ENCODE measurements at places on chromosomes 6 and 20. TPM values are rescaled to one million over a fixed set of nuclear protein-coding genes. Genes with fewer than 3 reads are reported as not detected.

OR12D3 gene
- not detected for total RNA-seq

LAMP5 gene
- total RNA-seq, result not detected

ARMC2 gene
- 5.2 TPM for total RNA-seq

TSPO2 gene
- not detected for total RNA-seq

TUBB gene
- total RNA-seq, result 194 TPM

PRND gene
- 2.0 TPM for total RNA-seq

HLA-DRB1 gene
- 17.1 TPM for total RNA-seq

SLC22A3 gene
- total RNA-seq, result 2.3 TPM

ACTR5 gene
- 14.4 TPM for total RNA-seq

TFAP2B gene
- total RNA-seq, result not detected

VWA7 gene
- total RNA-seq, result 4.0 TPM

IRF4 gene
- total RNA-seq, result 1.1 TPM

CYP39A1 gene
- 18.3 TPM for total RNA-seq

SALL4 gene
- total RNA-seq, result 3.1 TPM

SLC17A3 gene
- not detected for total RNA-seq

RNF39 gene
- not detected for total RNA-seq

RPL7L1 gene
- total RNA-seq, result 103 TPM

LRRC73 gene
- 1.6 TPM for total RNA-seq

GMPR gene
- total RNA-seq, result 3.8 TPM

ANKEF1 gene
- 10.1 TPM for total RNA-seq

SIGLEC1 gene
- total RNA-seq, result 2.6 TPM

BTN1A1 gene
- total RNA-seq, result not detected

MAD2L1BP gene
- 54.8 TPM for total RNA-seq

TCF15 gene
- total RNA-seq, result not detected

LTB gene
- not detected for total RNA-seq

SHLD1 gene
- 4.0 TPM for total RNA-seq

GSTA3 gene
- not detected for total RNA-seq

AIF1 gene
- total RNA-seq, result 21.3 TPM

PRL gene
- total RNA-seq, result not detected

INSM1 gene
- total RNA-seq, result 0.49 TPM

ARMH2 gene
- total RNA-seq, result not detected

OPRM1 gene
- total RNA-seq, result not detected

RIMS4 gene
- total RNA-seq, result 11.5 TPM

NKX2-2 gene
- not detected for total RNA-seq

DYNLT2 gene
- 2.1 TPM for total RNA-seq

RAET1L gene
- total RNA-seq, result not detected

APOBEC2 gene
- not detected for total RNA-seq

PAK1IP1 gene
- total RNA-seq, result 15.6 TPM

MEP1A gene
- not detected for total RNA-seq

MYB gene
- not detected for total RNA-seq

KHDC3L gene
- total RNA-seq, result not detected

TPD52L2 gene
- total RNA-seq, result 93.3 TPM

COL19A1 gene
- total RNA-seq, result not detected
